ENCODE measurements at places on chromosomes 16 and 17.

GRCh38 chr17:8025176-8025911 is 13.5 kb upstream of the ALOX15B start:
- no peak for DNase-seq

DNA sequence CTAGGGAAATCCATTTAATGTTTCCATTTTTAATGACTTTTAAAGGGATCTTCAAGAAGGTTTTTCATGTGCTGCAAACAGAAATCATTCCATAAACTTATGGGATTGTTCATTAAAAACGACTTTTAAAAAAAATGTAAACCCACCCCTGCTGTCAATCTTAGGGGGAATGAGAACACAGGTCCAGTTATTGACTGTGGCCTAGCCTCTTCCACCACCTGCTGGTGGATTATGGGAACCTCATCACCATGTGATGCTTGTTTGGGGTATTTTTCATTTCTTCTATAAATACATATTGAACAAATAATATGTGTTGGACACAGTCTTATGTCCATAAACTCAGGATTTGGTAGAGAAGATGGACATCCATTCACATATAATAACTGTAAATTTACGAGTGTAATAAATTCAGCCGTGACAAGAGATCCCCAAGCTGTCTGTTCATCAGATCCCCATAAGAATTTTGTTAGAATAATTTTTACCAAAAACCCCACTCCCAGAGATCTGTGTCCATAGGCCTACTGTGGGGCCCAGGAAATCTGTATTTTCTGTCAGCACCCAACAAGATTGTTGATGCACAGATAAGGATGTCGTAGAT is 42.0 kb upstream of the TMC5 start:
- DNase-seq, result peak; percentile 62

GRCh38 chr17:17062866-17063265 is 20.6 kb downstream of the MPRIP start:
- DNase-seq, result no peak

DNA sequence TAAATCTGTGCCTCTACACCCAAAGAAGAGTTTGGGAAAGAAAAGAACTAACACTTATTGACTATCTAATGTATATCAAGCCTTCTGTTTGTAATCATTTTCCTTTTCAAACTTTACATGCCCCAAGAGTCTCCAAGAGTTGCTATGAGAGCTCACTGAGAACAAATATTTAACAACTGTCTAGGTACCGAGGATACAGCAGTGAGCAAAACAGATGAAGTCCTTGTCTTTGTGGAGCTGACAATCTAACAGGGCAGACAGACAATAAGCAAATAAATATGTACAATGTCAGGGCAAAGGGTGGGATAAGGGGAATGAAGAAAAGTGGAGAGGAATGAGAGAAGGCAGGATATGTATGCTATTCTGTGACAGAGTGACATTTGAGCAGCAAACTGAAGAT is 64.8 kb upstream of the KSR1 start:
- DNase-seq, result no peak

- no peak for DNase-seq
These were observed 16.5 kb upstream of the MEAK7 start for GRCh38 chr16:84520725-84521496.

- no peak for DNase-seq
These were observed 40.7 kb upstream of the SLC12A3 start for GRCh38 chr16:56824331-56824730.
